SK-MEL-5 (cell line): ENCODE measurements at places on chromosomes 12 and 14.

DNA sequence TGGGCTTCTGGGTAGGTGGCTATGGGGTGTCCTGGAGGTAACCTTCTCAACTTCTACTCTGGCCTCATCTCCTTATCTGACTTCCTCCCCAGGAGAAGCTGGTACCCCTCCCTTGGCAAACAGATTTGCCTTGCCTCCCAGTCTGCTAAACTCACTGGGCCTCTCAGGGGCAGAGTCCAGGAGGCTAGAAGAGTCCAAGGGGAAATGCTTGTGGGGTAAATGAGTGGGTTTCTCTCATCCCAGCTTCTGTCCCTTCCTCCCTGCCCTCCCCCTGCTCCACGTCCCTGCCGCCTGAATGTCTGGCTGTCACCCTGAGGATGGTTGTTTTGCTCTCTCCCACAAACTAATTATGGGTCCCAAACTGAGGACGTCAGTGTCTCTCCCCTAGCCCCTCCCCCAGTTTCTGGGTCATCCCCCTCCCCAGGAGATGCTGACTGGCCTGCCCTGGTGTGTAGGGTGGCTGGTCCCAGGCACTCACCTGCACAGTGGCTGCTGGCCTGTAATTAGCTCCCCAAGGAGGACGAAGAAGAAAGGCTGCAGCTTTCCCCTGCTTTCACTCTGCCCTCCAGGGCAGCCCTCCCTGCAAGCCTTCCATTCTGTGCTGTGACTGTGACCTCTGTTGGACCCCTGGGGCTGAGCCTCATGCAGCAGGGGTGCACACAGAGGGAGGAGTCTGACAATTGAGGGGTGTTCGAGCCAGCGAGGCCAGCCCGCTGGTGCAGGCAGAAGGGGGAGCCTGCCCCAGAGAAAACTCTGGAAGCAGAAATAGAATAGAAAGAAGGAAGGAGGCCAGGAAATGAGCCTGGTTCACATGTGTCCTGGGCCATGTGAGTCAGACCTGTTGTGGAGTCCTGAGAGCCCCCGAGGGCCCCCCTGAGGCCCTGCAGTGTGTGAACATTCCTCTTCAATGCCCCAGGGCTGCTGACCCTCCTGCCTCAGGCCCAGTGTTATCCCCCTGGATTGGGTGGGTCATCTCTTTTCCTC lies at the start of gene LRP1-AS:
Gene LRP1-AS, minus strand, starts transcription at position 659 of the 984 bp plus-strand sequence.
- DNase-seq, result no peak

DNA sequence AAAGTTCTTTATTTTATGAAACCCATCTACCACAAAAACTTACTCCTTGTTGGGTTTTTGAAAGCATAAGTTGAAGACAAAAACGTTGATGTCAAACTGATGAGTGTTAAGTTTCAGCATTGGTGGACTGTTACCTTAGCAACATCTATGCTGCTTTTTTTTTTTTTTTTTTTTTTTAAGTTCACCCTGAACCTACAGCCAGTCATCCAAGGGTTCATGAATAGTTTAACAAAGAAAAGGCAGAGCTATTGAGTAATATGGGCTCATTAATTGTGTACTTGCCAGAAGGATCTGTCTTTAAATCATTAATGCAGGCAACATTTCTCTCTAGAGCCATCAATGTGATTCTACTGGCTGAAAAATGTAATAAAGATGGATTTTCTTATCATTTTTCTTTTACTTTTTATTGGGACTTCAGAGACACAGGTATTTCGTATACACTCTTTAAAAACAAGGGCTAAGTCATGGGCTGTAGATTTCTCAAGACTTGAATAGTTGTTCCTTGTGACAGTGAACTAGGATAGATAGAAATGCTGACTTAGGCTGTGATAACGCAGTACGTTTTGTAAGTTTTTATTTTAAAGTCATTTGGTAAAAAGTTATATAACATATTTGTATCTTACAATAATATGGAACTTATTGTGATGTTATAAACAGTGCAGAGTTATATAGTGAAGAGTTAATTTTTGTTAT lies at the start of gene PTPRQ:
Gene PTPRQ, plus strand, starts transcription at position 262 of the 693 bp plus-strand sequence. Its CDS starts 111 bp downstream, at position 373.
- DNase-seq, result no peak

DNA sequence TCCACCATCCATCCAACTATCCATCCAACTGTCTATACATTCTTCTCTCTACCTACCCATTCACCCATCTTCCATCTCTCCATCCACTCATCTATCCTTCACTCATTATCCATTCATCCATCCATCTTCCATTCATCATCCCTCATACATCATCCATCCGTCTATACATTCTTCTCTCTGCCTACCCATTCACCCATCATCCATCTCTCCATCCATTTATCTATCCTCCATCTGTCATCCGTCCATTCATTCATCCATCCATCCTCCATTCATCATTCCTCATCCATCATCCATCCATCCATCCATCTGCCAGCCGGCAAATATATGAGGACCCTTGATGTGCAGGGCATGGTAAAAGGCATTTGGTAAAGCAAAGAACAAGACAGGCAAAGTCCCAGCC lies 25.2 kb downstream of the AACS start:
- no peak for DNase-seq

GRCh38 chr12:16562435-16562834 lies 43.5 kb downstream of the LMO3 start:
- no peak for DNase-seq

GRCh38 chr12:16347391-16348298 lies at the start of gene MGST1:
Gene MGST1, plus strand, starts transcription at chr12:16347645. Its CDS starts 6,608 bp downstream, at chr12:16354253.
- peak; percentile 21 for DNase-seq

DNA sequence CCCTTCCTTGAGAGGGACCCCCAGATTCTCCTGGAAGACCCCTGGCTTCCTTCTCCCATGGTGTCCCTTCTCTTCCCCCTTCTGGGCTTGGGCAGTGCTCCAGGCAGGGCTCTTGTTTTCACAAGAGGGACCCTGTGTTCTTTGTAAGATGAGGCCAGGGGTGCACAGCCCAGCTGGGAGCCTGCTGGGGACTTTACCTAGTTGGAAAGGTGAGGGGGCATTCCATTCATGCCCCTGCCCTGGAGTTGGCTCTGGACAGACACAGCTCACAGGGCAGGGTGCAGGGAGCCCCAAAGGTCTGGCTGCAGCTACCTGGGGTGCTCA lies 31.2 kb downstream of the ISCA2 start:
- no peak for DNase-seq

DNA sequence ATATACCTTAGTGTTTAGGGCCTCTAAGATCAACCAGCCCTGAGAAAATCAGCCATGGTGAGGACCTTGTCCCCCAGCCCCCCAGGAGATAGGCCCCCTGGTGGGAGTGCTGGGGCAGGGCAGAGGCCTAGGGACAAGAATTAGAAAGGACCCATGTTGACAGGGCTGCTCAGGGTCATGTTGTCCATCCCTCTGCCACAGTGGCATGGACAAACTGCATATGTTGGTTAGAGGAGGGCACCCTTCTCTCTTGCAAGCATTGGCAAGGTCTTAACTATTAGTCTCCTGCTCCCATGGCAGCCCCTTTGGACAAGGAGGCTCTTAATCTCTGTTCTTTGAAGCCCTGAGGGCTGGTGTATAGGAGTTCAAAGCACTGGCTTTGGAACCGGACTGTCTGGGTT lies 755 bp upstream of the PTPN6 start:
- no peak for DNase-seq

GRCh38 chr12:27467641-27468040 lies 21.1 kb downstream of the SMCO2 start:
- DNase-seq, result no peak

- DNase-seq, result no peak
Measured at GRCh38 chr12:100833282-100833681, 38.7 kb downstream of the ANO4 start.
